ENCODE measurements at places on chromosomes 7 and 10.
A peak's percentile ranks its signal among the peaks of the same experiment; 100 is the strongest.

DNA sequence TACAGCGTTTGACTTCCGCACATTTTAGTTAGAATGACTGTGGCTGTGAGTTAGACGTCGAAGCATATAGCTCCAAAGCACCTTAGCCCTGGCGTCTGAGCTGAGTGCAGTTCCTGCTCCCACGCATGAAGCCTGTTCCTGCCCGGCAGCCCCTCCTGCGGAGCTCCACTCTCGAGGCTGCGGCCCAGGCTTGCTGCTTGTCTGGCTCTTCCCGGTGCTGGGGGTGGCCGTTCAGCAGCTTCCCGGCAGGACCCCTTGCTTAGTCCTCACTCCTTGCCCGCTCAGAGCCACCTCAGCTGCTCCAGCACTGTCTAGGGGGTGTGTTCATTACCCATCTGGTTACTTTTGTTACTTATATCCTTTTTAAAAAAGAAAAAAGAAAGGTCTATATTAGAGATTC, 88.1 kb upstream of the DNAJB6 start:
- DNase-seq: no peak

GRCh38 chr7:107230334-107230733, 61.5 kb downstream of the HBP1 start:
- DNase-seq: no peak

DNA sequence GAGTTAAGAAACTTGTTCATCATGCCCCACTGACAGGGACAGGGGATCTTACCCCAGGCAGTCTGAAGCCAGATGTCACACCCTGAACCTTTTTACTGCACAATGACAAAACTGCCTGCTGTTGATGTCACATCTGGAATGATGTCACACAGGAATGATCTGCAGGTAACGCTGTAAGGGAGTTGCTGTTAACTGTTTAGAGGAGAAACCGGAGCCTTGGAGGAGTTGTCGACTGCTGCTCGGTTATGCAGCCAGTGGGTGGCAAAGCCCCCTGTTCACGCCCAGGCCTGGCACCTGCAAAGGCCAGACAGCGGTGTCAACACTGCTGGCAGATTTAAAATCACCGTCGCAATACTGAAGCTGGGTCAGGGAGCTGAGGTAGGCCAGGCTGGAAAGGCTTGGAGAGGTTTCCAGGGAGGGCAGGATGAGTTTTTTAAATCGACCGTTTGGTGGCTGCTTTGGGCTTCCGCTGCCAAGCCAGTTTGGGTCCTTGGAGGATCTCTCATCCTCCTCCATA, 10.0 kb upstream of the SLIT1 start:
- no peak for DNase-seq

DNA sequence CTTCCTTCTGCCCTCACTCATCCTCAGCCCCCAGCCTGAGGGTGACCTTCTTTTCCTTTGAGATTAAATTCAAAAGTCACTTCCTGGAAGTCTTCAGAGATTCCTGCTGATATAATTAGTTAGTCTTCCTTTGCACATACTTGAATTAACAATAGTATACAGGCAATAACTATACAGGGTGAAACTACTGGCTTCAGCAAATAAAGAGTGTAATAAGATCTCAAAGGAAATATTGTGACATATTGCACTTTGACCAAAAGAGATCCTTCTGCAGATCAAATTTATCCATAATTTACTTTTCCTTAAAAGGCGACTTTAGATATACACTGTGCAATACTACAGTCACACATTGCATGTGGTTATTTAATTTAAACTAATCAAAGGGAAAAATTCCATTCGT, 123.8 kb downstream of the SEMA3A start:
- DNase-seq: no peak

DNA sequence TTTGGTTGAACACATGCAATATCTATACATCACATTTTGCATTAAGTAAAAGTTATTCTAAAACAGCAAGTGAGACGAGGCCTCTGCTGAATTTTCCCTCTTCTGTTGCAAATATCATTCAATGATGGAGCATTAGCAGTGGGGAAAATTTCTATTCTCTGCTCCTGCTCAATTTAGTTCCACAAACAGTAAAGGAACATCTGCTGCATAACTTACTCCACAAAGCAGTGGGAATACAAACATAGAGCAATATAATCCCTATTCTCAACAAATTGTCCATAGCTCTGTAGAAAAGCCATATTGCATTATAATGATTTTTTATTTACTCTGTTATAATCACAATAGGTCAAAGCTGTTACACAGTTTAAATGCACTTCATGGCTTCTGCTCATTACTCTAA, 5.9 kb downstream of the AGR3 start:
- no peak for DNase-seq

DNA sequence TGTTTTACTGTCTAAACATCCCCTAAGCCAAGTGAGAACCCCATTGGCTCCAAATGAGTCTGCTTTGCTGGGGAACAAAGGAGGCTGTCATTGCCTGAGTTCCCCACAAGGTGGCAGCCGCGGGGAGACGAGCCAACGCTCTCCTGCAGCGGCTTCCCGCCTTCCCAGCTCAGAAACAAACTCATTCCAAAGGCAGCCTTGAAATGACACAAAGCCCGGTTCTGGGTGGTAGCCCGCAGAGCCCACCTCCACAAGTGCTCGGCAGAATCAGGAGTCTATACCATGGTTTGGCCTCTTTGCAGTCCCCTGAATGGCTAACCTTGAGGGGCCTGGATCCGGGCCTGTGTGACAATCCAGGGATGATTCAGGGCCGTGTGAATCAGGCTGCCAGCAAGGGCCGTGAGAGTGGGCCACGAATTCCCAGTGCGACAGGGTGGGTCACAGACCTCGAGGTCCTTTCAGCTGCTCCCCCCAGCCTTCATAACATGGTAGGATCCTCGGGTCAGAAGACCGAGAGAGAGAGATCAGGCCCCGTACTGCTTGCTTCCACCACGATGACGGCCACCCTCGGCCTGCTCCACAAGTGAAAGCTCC, 79.7 kb downstream of the DLG5 start:
- DNase-seq: peak; percentile 52

DNA sequence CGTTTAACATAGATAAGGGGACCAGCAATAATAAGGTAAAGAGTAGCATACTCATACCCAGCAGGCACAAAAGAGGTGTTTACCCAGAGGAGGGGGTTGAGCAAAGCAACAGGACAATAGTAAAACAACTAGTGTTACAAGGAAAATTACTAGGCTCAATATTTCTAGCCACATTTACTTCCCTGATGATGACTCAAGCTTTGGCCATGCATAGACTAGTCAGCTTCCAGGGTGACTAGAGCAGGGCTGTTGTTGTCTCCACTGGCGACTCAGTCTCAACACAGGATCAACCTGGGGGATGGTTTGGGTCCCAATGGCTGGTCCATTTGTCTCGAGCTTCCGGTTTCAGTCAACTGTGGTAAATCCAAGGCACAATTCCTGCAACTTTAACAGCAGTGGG, 217.7 kb upstream of the KCND2 start:
- no peak for DNase-seq

All from CD4-positive, alpha-beta T cell treated with Interleukin-4 for 1 hour (primary cell).